ENCODE measurements at places on chromosomes 5 and 9.

- peak; percentile 46 for DNase-seq
Measured at GRCh38 chr5:5494489-5495402, 72.3 kb downstream of the ICE1 start.

DNA sequence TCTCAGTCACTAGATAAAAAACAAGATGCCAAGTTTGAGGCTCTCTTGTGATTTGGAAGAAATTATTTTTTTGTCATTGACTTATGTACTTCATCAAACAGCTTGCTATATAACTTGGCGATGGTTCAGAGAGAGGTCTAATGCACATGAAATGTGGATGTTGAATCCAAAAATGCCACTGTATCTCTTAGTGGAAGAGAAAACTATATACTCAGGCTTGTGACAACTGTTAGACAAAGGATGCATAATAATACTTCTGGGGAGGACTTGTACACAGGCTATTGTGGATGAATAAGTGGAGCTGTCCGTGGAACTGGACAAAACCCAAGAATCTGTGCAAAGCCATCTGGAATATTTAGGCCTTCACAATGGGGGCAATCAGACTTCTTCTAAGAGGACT lies 162.9 kb upstream of the NMUR2 start:
- DNase-seq, result no peak

- peak; percentile 20 for DNase-seq
Measured at GRCh38 chr5:76838481-76839261, 11.1 kb upstream of the S100Z start.

GRCh38 chr9:124368692-124369091 lies 46.5 kb downstream of the PSMB7 start:
- no peak for DNase-seq

DNA sequence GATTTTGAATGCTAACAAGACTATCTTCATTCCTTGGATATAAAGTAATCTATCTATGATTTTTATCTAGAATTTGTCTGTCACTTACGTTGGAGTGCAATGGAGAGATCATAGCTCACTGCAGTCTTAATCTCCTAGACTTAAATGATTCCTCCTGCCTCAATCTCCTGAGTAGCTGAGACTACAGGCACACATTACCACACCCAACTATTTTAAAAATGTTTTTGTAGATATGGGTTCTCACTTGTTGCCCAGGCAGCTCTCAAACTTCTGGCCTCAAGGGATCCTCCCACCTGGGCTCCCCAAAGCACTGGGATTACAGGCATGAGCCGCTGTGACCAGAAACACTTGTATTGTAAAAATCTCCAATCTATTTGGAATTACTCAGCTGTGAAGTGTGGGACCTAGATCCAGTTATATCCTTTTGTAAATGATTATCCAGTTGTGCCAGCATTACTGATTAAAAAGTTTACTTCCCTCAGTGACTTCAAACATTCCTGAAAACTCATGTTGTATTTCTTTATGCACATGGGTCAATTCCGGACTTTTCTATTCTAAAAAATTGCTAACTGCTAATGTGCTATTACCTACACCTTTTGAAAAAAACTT lies 1793.8 kb upstream of the WWC1 start:
- DNase-seq, result no peak

DNA sequence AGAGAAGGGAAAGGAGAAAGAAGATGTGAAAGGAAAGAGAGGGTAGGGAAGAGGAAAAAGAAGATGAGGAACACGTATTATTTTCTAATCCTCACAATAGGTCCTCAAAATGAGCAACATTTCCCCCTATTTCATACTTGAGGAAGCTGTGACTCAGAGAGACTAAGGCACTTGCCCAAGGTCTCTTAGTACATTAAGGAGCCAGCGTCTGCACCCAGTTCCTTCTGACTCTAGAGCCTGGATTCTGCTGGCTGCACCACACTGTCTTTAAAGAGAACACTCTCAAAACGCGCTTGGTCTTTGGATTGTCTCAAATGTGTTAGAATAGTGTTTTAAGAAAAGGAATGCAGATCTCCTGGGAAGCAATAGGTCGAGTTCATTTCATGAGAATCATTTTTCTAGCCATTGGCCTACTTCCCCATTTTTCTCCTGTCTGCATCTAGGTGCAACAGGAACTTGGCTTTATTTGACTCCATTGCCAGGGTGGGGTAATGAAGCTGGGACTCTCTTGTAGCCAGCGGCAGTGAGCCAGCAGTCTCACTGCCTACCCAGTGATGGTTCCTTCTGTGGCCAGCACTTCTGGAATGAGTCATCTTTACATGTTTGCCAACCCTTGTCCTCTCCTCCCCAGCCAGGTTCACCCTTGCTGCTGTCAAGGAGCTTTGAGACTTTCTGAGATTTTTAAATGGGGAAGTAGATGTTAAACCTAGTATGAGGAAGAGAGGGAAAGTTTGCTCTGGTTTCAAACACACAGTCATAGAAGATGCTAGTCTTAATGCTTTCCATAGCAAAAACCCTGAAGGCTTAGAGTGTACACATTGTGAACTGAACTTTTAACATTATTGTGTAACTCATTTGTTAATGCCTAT lies 82.7 kb downstream of the DOCK8 start:
- DNase-seq, result no peak

GRCh38 chr5:132385326-132386105 lies 16.0 kb downstream of the SLC22A5 start:
- DNase-seq, result peak; percentile 78

DNA sequence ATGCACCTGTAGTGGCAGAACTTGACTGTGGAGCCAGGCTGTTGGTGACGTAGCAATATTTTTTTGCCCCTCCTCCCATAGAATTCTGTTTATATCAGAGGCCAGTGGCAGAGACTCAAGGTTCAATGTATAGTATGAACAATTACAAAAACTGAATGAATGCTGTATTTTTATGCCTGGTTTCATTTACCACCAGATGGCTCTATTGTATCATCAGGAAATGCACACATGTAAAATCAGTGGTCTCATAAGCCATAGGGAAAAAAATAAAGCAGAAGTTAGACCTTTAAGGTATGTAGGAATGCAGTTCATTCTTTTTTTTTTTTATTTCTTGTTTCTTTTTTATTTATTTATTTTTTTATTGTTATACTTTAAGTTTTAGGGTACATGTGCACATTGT lies 43.6 kb downstream of the CCDC192 start:
- peak; percentile 65 for DNase-seq

GRCh38 chr5:130424341-130424740 lies 520.1 kb downstream of the CHSY3 start:
- DNase-seq, result no peak

GRCh38 chr5:21173526-21173925 lies 1185.5 kb upstream of the CDH18 start:
- DNase-seq, result no peak

DNA sequence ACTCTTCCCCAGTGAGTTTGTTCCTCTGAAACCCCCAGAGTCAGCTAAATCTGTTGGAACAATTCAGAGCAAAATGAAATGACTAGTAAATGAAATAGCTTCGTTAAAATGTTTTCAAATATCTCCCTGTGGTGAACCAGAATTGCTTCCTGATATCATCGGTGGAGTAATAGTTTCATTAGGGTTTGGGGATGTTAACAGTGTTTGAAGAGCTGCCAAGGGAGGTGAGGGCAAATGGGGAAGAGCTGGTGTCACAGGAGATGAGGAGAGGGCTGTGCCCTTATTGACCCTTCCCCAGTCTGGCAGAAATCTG lies 4.3 kb upstream of the C7 start:
- DNase-seq, result no peak

- no peak for DNase-seq
Measured at GRCh38 chr5:37308793-37309192, 59.6 kb upstream of the CPLANE1 start.

- no peak for DNase-seq
Measured at GRCh38 chr9:26341545-26341944, 551.1 kb downstream of the CAAP1 start.

DNA sequence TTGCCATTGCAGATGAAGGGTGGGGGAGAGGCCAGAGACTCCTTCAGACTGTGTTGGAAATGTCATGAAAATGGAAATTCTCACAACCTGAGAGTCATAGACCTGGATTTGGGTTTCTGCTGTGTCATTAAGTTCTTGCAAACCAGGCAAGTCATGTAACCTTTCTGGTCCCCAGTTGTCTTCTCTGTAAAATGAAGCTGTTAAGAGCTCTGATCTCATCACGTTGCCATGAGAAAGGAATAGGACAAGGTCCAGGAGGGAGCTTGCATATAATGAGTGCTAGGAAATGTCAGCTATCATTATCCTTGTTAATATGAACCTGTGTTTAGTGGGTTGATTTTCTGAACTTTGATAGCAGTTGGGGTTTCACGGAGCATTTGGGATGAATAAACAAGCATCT lies 59.1 kb downstream of the FGF1 start:
- no peak for DNase-seq

- no peak for DNase-seq
Measured at GRCh38 chr9:71783120-71783523, 14.8 kb upstream of the CEMIP2 start.

DNA sequence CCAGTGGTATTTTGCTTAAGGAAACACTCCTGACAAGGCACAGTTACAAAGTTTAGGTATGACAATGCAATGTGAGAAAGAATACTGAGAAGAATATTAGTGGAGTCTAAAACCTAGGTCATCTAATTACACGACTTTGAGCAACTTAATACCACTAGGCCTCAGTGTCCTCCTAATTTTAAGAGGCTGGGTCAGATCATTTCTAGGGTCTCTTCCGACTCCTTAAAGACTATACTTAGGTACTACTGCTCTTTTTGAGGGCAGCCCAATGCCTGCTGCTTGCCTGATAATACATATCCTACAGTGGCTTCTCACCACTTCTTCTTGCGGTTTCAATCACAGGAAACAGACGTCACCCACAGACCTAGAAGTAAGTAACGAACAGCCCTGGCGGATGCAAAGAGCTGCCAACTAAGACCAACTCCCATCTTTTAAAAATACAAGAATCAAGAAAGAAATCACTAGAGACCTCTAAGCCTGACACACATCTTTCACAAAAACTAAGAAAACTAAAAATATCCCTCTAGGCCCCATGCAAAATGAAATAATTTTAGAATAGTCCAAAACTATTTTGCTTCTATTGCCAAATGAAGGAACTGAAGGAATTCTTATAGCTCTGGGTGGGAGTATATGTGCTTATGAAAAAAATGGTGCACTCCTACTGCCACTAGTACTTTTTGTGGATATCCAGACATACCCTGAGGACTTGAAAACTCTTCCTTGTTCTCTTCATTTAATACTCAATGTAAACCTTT lies 13.1 kb downstream of the DIAPH1 start:
- DNase-seq, result peak; percentile 82

- DNase-seq, result peak; percentile 60
Measured at GRCh38 chr5:139908749-139909148, 113.1 kb downstream of the PSD2 start.

DNA sequence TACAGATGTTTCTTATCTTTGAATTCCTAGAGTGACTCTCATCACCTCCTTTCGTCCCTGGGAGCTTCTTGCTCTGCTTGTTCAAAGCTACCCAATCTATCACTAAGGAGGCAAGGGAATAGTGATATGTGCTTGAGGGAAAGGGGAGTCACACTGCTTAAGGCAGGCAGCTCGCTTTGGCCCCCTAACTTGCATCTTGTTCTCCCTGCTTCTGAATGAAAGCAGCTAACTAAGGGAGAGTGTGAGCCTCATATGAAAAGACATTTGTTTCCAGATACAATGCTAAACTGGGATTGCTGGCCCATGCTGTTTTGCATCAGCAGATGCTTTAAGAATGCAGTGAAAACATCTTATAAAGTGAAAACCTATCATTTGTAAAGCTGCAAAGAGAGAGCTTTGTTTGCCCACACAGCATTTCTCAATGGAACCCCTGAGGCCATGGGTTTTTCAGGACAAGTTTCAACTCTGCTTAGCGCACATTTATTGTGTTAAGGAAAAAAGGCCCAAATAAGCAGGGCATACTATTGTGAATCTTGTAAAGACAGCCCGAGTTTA lies 367.9 kb upstream of the ADAMTSL1 start:
- DNase-seq, result no peak

DNA sequence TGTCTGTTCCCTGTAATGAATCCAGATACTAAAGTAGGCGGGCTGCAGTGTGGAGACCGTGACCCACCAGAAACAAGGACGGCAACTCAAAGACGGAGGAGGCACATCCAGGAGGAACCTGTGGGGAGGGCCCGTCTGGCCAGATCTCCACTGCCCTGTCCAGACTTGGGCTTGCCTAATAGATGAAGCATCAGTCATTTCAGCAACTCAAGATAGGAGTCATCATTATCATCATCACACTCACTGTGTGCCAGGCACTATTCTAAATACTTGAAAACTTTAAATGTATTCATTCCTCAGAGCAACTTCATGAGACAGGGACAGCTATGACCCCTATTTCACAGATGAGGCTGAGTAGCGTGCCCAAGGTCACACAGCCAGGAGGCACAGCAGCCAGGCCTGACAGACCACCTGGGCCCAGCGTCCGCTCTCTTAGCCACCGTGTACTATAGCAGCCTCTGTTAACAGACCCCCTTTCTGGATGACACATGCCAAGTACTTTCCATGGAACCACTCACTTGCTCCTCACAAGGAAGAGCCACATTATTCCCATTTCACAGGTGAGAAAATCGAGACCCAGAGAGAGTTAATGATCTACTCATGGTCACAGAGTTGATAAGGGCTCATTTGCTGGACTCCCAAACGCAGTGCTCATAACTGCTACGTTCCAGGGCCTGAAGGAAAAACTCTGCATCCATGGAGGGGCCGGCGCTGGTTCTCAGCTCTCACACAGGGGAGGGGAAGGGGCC lies 4.9 kb upstream of the IL4 start:
- no peak for DNase-seq

DNA sequence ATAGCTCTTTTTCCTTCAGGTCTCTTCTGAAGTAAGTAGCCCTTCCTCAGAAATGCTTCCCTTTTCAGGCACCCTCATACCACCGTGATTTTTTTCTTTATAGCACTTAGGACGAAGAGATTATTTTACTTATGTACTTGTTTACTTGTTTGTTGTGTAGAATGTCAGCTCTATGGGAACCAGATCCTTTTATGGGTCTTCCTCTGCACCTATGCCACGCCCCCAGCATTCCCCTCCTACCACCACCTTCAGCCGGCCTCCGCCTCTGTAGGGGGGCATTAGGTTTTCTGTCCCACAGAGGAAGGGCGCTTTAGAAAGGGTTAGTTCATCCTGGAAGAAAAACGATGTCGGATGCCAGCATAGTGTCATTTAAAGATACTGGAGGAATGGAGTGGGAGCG lies 1.8 kb downstream of the CDKN2B-AS1 start:
- no peak for DNase-seq

- DNase-seq, result no peak
Measured at GRCh38 chr5:169112016-169112415, 188.9 kb downstream of the SLIT3 start.

- DNase-seq, result no peak
Measured at GRCh38 chr5:39826051-39826450, 401.3 kb upstream of the DAB2 start.

DNA sequence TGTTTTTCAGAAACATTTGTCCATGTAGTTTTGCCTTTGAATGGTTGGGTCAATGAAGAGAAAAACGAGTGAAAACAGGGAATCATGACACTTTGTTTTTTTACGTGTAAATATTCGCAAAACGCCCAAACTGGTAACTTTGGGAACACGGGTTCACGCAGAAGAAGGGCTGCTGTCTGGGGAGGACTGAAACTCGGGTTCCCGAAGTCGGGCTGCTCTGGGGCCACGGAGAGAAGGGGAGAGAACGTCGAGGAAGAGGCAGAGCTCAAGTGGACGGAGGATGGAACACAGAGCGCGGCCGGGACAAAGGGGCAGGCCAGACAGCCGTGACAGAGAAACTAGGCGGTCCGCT lies 478 bp upstream of the SETD9 start:
- no peak for DNase-seq

All from fibroblast of the aortic adventitia (primary cell).